ENCODE measurements at places on chromosomes 5 and 9.

GRCh38 chr5:9362600-9362999 is 183.3 kb downstream of the SEMA5A start:
- no peak for DNase-seq

GRCh38 chr9:96140296-96141127 is 161.5 kb downstream of the HSD17B3 start:
- DNase-seq, result no peak

- no peak for DNase-seq
These were observed 213.7 kb downstream of the NXNL2 start for GRCh38 chr9:88748566-88749261.

DNA sequence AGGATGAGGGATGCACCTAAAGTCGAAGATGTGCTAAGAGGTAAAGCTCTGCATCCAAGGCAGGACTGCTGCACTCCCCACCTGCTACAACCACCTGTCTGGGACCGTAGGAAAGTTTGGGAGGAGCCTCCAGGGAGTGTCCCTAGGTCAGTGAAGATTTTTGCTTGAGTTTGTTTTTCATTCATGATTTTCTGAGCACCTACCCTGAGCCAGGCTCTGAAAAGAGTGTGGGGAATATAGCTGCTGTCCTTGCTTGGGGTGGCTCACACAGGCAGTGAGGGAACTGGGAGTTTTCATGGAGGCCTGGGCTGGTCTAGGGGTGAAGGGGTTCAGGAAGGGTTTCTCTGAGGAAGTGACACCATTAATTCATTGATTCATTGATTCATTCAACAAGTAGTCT is 48.9 kb downstream of the SAR1B start:
- DNase-seq, result no peak

DNA sequence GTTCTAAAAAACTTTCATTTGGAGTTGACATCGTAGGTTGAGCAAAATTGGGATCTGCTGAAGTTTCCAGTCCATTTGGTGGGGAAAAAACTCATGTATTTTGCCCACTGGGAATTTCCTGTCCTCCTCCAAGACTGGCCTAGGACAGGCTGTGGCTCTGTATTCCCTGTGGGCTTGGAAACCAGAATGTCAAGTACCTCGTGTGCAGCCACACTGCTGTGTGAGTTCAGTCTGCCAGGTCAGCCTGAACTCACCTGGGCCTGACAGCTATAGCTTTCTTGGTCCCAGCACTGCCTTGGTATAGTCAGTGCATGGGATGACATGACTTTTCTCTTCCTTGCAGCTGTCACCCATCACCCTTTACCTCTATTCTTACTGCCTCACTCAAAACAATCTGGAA is 35.0 kb upstream of the KLF9 start:
- no peak for DNase-seq

GRCh38 chr5:107023732-107024131 is 647.0 kb downstream of the EFNA5 start:
- no peak for DNase-seq

- DNase-seq, result no peak
These were observed 776 bp upstream of the TERT start for GRCh38 chr5:1295650-1296037.

DNA sequence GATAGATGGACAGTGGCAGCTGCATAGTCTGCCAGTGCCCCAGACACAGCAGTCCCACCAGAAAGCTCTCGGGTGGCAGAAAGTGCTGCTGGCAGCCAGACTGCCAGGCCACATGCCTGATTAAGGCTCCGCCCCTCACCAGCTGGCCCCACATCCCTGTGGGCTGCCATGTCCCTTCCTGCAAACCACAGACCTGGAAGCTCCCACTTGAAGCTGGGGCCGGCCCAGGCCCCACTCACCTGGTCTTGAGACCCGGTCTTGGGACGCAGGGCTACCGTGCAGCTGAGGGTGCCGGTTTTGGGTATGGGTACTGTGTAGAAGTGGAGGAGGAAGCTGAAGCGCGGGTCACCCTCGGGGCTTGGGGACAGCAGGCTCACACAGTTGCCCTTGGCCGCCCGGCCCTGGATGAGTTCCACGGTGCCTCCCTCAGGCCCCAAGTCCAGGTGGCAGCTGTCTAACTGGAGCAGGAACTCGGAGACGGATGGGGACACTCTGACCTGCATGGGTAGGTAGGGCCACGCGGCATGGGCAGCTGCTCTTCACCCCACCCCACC is 15.3 kb downstream of the FPGS start:
- DNase-seq, result no peak

- DNase-seq, result no peak
These were observed 93.6 kb upstream of the TLE4 start for GRCh38 chr9:79477955-79478771.

- DNase-seq, result no peak
These were observed 80.2 kb downstream of the PIK3R1 start for GRCh38 chr5:68295772-68296171.

- no peak for DNase-seq
These were observed 58.4 kb upstream of the STK32A start for GRCh38 chr5:147176422-147176821.

- DNase-seq, result no peak
These were observed 262.4 kb downstream of the SEMA5A start for GRCh38 chr5:9283473-9283872.

DNA sequence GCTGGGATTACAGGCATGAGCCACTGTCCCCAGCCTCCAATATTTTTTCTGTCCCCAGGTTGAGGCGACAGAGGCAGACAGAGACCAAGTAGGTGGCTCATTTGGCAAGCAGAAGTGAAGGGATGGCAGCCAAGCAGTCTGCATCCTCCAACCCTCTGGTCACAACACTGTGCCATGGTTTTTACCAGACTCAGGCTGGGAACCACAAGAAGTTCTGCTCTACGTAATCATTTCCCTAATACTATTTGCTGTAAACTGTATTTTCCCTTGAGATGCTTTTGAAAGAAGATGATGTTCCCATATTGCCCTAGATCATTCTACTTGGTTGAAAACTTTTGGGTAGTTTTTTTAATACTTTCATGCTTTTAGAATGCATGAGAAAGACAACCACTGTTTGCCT is 40.5 kb downstream of the PTTG1 start:
- DNase-seq, result no peak

GRCh38 chr5:52867809-52868208 is 80.1 kb downstream of the ITGA1 start:
- no peak for DNase-seq

DNA sequence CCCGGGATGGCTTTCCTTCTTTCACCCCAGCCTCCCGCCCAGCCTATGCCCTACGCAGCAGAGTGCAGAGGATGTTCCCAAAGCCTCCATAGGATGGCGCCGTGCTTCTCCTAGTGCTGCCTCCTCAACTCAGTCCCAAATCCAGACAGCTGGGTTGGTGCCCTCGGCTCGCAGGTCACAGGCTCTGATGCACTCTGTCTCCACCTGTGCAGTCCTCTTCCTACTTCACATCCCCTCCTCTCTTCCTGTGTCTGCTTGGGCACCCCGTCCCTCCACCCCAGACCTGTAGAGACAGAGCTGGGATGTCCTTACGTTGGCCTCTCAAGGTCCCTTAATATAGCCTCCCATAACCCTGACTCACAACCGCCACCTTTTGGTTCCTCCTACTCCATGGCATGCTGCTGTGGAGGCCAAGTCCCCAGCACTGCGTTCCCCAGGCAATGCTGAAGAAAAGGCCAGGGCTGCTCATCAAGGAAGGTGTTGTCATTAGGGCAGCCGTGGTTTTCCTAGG is 314.4 kb downstream of the GADD45G start:
- no peak for DNase-seq

DNA sequence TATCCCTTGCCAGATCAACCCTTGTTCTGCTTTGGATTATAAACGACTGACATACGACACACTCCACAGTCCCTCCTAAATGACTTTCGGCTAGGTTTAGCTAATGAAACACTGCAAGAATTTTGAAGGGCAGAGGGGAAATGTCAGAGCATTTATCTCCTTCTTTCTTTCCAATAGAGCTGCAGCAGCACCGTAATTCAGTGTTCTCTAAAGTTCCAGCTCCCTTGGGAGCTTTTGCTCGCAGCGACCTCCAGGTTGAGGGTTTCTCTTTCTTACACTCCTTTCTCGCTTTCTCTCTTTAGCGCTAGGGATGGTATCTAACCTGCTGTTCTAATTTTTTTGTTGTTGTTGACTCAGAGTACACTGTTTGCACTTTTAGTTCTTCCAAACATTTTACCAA is 467.1 kb upstream of the ST8SIA4 start:
- DNase-seq, result no peak

GRCh38 chr5:111580956-111581355 is 68.6 kb upstream of the STARD4 start:
- no peak for DNase-seq

- no peak for DNase-seq
These were observed 69.3 kb upstream of the MOCS2 start for GRCh38 chr5:53178830-53179229.

- no peak for DNase-seq
These were observed 195.0 kb downstream of the ADAMTSL1 start for GRCh38 chr9:18668944-18669343.

GRCh38 chr5:114390431-114390830 is 28.6 kb downstream of the KCNN2 start:
- no peak for DNase-seq

GRCh38 chr5:135072387-135073281 is 38.6 kb upstream of the PITX1 start:
- DNase-seq, result no peak

DNA sequence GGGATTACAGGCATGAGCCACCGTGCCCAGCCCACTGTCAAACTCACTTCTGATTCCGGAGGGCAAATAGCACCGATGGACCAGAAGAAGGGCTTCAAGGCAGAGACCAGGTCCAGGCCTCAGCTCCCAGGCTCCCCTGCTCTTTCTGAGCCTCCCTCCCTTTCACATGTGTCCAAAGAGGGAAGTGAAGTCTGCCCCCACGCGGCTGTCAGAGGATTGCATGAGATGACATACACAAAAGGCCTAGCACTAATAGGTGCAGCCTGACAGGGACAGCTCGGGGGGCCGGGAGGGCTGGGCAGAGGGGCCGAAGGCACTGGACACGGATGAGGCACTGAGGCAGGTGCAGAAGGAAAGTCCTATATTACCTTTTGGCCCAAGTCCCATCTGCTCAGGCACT is 16.1 kb downstream of the FBP1 start:
- DNase-seq, result no peak
